ENCODE measurements at places on chromosomes 5 and 9. TPM values are rescaled to one million over a fixed set of nuclear protein-coding genes. Genes with fewer than 3 reads are reported as not detected.

FST gene
- 111 TPM for total RNA-seq

PFN3 gene
- total RNA-seq, result not detected

CDO1 gene
- total RNA-seq, result 12.2 TPM

NINJ1 gene
- total RNA-seq, result 28.9 TPM

PCA3 gene
- not detected for total RNA-seq

EDIL3 gene
- total RNA-seq, result 61.0 TPM

VCAN gene
- 278 TPM for total RNA-seq

OGN gene
- not detected for total RNA-seq

FGD3 gene
- 1.8 TPM for total RNA-seq

GAS1 gene
- total RNA-seq, result 2.7 TPM

AK3 gene
- 42.7 TPM for total RNA-seq

CEP78 gene
- total RNA-seq, result 57.8 TPM

ACER2 gene
- 8.9 TPM for total RNA-seq

PCAT7 gene
- total RNA-seq, result 4.0 TPM

IDNK gene
- 1.4 TPM for total RNA-seq
